ENCODE measurements at places on chromosomes 4 and X.

DNA sequence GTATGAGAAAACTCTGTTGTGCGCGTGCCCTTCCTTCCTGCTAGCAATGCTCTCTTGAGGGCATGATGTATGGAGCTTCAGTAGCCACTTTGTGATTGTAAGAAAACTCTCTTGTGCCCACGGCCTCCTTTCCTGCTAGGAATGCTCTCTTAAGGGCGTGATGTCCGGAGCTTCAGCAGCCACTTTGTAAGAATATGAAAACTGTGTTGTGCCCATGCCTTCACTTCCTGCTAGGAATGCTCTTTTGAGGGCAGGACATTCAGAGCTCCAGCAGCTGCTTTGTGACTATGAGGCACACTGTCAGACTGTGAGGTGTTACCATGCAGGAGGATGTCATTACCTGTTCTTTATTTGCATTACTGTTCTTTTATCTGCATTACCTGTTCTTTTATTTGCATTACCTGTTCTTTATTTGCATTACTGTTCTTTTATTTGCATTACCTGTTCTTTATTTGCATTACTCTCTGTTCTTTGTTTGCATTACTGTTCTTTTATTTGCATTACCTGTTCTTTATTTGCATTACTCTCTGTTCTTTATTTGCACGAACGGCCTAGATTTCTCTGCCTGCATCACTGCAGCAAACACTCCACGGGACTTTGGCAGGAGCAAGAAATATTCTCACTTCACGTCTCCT, 166.7 kb downstream of the CRLF2 start:
- DNase-seq, result no peak

GRCh38 chrX:148541584-148541940, 41.1 kb downstream of the AFF2 start:
- DNase-seq, result no peak

GRCh38 chr4:87097075-87097474, 123.3 kb downstream of the KLHL8 start:
- no peak for DNase-seq

DNA sequence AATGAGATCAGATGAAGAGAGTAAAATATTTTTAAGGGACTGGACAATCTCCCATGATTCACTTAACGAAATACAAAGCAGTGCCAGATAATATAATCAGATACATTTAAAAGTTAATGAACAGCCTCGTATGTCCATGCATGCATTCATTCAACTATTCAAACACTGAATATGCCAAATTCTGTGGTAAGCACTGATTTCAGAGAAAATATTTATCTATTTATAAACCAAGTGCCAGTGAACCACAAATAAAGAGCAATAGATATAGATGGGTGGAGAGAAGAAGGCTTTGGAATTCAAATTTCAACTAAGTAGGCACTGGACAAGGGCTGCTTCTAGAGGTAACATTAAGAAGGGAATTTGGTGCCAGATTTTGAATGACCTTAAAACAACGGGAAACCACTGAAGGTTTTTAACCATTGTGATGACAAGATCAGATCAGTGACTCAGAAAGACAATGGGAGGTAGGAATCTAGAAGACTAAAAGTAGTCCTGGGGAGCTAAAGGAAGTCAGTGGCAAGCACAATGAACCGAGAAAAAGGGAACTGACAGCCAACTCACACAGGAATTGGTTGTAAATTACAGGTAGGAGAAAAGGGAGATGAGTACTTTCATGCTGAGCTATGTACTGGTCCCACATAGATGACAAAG, 14.2 kb downstream of the ELOVL6 start:
- peak; percentile 63 for DNase-seq

- DNase-seq, result no peak
Measured at GRCh38 chr4:144685911-144686310, 40.0 kb downstream of the HHIP start.

- no peak for DNase-seq
Measured at GRCh38 chr4:41443340-41444079, 94.4 kb upstream of the LIMCH1 start.

DNA sequence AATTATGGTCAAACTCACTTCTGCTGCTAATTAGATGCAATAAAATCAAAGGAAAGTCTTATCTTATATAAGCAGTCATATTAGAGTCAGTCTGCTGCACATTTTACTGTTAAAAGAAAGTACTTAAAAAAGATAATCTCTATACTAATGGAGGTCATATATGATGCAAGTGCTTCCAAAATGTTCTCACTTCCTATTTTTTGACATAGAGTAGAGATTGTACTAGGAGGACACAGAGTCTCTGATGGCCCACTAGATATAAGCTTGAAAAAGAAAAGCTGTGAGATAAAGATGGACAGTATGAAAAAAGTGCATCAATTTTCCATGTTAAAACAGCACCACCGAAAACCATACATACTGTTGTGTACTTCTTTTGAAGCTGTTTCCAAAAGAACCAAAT, 196.9 kb downstream of the KLHL13 start:
- DNase-seq, result no peak

DNA sequence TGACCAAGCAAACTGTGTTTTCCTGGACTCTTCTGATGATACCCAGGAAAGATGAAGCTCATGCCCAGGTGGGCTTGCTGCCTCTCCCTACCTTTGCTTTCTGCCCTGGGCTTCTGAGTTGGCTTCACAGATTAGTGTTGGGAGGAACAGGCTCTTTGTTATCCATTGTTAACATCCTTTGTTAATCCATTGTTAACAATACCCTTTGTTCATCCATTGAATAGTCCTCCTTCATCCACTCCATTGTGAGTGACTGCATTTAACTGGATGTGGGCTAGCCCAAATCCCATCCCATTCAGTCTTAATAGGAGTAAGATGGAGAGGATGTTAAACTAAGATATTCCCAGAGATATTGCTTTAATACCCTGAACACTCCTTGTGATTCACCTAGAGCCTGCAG, 199.0 kb upstream of the LNX1 start:
- DNase-seq, result no peak

GRCh38 chr4:7384003-7384928, 50.5 kb downstream of the PSAPL1 start:
- no peak for DNase-seq

GRCh38 chr4:137367620-137368019, 164.7 kb downstream of the PCDH18 start:
- peak; percentile 54 for DNase-seq

DNA sequence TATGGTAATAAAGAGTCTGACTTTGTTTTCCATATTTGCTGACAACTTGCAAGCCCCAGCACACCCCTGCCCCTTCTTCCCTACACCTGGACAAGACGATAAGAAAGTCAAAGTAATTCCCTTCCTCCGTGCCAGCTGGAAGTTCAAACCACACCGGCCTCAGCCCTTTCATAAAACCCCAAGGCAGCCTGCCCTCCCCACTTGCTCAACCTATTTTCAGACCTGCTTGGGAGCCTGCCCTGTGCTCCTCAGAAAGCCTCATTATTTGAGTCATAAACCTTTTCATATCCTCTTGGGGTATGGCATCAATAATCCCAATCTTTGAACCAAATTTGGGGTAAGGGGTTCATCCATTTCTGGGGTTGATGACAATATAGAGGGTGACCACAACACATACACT, 29.5 kb downstream of the NIPAL1 start:
- DNase-seq, result no peak

DNA sequence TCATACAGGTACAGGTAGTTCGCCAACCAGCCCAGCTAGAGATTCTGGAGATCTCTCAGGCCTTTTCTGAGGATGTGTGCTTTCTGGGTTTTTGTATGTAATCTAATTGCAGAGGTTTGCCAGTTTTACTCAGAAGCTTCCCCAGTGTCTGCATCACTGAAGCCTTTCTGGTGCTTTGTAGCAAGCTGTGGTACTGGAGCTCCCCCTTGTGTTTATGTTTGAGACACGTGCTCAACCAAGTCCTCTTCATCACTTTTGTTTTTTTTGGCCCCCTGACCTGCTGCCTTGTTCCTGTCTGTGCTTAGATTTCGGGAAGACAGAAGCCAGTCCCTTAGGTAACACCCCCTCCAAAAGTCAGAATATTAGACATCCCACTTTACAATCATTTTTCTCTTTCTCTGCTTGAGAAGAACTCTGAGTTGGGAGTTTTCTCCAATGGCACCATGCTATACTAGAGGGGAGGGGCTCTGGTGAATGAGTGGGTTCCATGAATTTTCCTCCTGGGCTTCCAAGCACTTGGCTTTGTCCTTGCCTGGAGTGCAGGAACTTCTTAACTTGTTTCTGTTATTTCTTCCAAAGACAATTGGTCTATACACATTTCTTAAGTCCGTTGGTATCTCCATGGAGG, 128.4 kb upstream of the TBC1D9 start:
- DNase-seq, result peak; percentile 73

- no peak for DNase-seq
Measured at GRCh38 chrX:1555370-1555769, 18.4 kb upstream of the P2RY8 start.

DNA sequence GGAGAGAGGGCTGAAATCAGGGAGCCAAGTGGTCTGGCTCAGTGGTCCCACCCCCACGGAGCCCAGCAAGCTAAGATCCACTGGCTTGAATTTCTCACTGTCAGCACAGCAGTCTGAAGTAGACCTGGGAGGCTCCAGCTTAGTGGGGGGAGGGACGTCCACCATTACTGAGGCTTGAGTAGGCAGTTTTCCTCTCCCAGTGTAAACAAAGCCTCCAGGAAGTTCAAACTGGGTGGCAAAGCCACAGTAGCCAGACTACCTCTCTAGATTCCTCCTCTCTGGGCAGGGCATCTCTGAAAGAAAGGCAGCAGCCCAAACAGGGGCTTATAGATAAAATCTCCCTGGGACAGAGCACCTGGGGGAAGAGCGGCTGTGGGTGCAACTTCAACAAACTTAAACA, 88.1 kb downstream of the NPFFR2 start:
- DNase-seq, result no peak

- no peak for DNase-seq
Measured at GRCh38 chr4:184937745-184938144, 80.5 kb upstream of the HELT start.

GRCh38 chr4:116531870-116532269, 553.5 kb downstream of the TRAM1L1 start:
- no peak for DNase-seq

- peak; percentile 42 for DNase-seq
Measured at GRCh38 chrX:18465051-18465450, 39.6 kb downstream of the CDKL5 start.

- DNase-seq, result peak; percentile 17
Measured at GRCh38 chr4:154086247-154086646, 297.4 kb upstream of the SFRP2 start.

DNA sequence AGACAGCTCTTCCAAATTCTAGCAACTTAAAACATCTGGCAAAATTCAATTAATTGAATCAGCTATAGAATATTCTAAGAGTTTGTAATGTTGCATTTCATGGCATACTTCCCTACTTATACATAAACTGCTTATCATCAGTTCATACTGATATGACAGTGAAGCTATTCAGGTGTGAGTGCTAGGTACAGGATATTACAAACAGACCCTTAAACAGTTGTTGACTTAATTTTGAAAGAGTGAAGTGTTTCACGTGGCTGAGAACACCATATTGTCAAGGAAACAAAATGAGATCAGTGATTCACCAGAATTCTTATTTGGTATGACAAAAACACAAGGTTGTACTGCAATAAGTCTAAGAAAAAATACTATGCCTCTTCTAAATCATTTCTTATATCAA, 27.4 kb downstream of the CENPU start:
- no peak for DNase-seq

GRCh38 chrX:110167952-110168451, 149.9 kb downstream of the AMMECR1 start:
- DNase-seq, result peak; percentile 68

- no peak for DNase-seq
Measured at GRCh38 chr4:8112036-8112576, 46.5 kb downstream of the ABLIM2 start.

DNA sequence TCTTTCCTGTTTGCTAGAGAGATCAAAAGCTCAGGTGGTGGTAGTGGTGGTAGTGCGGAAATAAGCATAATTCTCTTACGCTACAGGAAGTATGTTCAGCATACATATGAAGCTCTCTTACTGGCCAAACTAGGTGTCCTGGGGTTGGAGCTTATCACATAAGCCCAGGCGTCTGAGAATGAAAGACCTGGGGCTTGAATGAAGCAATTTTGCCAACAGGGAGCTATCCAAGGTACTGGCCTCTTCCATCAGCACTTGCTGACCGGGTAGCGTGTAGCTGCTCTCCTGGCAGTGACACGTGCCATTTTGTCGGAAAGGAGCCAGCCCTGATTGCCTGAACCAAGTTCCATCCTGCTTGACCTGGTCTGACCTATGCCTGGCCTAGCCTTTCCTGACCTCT, 65.9 kb upstream of the HPF1 start:
- DNase-seq, result peak; percentile 69

- DNase-seq, result peak; percentile 82
Measured at GRCh38 chr4:113222471-113222870, 173.0 kb downstream of the ANK2 start.

DNA sequence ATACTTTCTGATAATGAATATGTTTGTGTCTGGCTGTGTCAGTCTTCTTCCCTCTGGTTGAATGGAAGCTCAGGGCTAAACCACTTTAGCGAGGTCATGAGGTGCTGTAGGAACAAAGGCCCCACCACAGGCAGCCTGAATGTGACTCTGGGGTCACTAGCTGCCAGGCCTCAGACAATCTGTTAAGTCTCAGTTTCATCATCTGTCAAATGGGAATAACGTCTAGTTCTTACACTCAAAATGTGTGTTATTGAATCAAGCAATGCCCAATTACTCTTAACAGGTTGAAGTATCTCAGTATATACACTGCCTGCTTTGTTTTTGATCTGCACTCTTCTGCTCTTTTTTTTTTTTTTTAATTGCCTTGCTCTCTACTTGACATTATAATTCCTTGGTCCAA, 148.6 kb downstream of the STK32B start:
- no peak for DNase-seq

GRCh38 chr4:52795533-52795932, 44.3 kb upstream of the ERVMER34-1 start:
- DNase-seq, result no peak

- DNase-seq, result no peak
Measured at GRCh38 chr4:125948021-125948420, 633.3 kb downstream of the FAT4 start.

GRCh38 chr4:30904588-30904987, 184.4 kb downstream of the PCDH7 start:
- DNase-seq, result no peak

GRCh38 chr4:13570916-13571315, 26.6 kb upstream of the NKX3-2 start:
- no peak for DNase-seq

DNA sequence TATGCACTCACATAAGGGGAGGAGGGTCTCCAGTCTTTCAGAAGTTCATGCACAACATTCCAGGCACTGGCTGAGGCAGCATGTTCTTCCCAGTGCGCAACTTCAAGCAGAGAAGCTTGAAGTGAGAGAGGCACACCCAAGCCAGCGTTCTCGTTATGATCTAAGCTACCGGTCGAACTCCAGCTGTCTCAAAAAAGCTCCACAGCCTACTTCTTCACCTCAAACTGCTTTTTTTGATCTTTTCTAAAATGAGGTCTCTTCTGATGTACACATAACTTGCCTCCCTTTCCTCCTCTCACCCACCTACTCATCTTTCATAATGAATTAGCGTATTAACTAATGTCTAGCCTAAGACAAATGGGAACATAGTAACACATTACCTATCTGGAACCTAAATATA, 25.3 kb downstream of the GPC4 start:
- no peak for DNase-seq
